SW 1271 (cell line): ENCODE measurements at places on chromosomes 6 and 20.
A peak's percentile ranks its signal among the peaks of the same experiment; 100 is the strongest.

DNA sequence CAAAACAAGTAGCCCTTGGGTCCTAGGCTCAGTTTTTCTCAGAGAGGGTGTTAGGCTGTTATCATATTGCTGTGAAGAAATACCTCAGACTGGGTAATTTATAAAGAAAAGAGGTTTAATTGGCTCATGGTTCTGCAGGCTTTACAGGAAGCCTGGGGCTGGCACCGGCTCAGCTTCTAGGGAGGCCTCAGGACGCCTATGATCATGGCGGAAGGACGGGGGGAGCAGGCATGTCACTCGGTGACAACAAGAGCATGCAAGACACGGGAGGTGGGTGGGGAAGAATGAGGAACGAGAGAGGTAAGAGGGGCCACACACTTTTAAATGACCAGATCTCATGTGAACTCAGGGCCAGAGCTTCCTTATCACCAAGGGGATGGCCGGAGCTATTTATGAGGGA, 26.9 kb downstream of the CDH26 start:
- DNase-seq, result no peak

- DNase-seq, result peak; percentile 18
Observed at GRCh38 chr6:132188556-132189264, 212.6 kb downstream of the MOXD1 start.

DNA sequence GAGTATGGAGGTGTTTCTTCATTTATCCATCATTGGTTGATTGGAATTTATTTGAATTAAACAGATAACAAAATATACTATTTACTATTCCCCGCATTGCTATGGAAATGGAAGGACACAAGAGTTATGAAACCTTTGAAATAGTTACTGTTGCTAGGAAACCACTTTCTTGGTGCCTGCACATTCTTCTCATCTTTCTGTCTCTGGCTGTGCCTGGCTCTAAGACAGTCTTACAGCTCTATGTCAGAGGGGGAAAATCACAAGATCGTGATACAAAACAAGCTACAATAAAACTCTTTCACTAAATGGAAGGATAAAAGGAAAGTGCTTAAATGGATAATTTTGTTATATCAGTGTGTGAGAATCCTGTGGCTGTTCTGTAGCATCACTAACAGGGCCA, 453.0 kb downstream of the LMBRD1 start:
- DNase-seq, result no peak

- DNase-seq, result no peak
Observed at GRCh38 chr6:28772480-28773381, 151.1 kb downstream of the TRIM27 start.

DNA sequence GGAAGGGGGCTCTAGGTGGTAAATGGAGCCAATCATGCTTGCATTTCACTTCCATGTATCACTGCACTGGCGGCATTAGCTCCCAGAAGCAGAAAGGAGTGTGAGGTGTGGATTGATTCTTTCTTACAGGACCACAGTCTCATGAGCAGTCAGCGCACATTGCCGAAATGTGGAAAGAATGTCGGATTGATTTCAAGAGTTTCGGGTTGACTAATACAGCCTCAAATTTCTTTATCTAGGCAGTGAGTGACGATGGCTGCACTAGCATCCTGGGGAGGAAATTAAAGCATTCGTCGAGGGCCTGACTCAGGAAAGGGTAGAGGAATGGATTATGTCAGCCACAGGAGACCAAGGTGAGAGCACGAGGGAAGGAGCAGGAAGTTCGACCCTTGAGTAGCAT, 222.8 kb upstream of the CDYL start:
- no peak for DNase-seq

GRCh38 chr6:35669451-35670045, 19.2 kb downstream of the FKBP5 start:
- DNase-seq, result no peak

DNA sequence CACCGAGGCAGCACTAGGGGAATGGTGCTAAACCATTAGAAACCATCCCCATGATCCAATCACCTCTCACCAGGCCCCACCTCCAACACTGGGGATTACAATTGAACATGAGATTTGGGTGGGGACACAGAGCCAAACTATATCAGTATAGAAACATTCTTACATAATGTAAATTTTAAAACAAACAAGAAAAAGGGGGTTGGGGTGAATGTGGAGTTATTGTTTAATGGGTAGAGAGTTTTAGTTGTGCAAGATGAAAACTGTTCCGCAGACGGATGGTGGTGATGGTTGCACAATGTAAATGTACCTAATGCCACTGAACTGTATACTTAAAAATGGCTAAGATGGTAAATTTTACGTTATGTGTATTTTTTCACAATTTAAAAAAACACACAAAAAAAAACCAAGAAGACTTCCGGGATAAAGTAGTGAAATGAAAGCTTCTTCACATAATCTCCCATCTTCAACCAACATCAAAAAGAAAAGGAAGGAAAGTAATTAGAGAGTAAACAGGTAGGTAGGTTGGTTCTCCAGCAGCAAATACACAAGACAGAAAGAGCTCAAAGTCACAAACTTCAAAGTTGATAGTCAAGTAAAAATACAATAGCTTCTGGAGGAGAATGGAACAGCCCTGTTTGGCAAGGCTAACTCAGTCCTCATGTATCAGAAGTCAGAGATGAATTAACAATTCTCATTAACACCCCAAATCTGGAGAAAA, 16.3 kb downstream of the RARS2 start:
- DNase-seq, result no peak

DNA sequence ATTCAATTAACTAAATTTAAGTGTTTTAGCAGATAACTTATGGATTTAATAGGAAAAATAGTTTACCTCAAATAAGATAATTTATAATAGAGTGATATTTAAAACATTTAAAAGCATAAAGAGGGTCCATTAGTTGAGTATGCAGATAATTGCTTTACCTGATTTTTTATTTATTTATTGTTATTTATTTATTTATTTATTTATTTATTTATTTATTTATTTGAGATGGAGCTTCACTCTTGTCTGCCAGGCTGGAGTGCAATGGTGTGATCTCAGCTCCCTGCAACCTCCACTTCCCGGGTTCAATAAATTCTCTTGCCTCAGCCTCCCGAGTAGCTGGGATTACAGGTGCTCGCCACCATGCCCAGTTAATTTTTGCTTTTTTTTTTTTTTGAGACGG, 982.9 kb downstream of the TFAP2A start:
- DNase-seq, result no peak

DNA sequence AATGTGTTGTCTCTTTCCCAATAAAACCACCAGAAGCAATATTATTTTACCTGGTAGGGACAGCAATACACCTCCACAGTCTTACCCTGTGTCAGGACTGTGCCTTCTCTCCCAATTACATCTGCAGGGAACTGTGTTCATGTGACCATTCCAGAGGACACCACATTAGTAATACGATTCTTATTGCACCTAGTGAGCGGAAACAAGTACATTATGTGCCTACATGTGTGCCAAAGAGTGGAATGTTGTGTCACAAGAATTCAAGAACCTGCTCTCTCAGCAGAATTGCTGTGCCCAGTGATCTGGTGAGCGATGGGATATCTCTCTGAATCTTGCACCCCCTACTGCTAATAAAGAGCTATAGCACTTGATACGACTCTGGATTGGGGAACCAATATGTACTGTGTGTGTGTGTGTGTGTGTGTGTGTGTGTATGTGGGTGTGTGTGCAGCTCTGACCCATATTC, 57.4 kb upstream of the FOXC1 start:
- DNase-seq, result no peak

- DNase-seq, result peak; percentile 71
Observed at GRCh38 chr20:33933469-33933909, 60.2 kb upstream of the RALY start.

DNA sequence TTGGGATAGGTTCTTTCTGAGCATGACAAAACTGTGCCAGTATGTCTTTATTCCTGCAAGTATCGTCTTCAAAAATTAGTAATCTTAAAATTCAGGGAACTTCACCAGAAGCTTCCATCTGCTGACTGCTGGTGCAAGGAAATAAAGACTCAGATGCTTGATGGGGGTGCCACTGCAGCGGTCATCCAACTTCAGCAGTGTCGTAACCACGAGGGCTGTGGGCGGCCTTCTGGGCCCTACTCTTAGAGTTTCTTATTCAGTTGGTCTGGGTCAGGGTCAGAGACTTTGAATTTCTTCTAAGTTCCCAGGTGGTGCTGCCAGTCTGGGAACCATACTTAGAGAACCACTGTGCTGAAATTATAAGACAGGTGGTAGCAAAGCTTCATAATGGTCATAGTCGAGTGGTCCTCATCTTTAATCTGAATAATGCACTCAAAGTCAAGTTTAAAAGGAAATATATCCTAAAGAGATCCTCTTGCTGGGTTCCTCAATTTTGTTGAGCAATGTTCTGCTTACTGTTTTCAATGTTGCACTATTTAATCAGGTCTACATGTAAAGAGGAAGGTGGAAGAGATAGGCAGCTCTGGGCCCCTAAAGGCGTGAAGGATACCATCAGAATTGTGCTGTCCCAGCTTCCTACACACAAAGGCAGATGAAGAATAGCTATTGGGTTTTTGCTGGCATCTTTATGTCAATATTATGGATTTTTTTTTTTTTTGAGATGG, 165.4 kb upstream of the GMDS start:
- no peak for DNase-seq

DNA sequence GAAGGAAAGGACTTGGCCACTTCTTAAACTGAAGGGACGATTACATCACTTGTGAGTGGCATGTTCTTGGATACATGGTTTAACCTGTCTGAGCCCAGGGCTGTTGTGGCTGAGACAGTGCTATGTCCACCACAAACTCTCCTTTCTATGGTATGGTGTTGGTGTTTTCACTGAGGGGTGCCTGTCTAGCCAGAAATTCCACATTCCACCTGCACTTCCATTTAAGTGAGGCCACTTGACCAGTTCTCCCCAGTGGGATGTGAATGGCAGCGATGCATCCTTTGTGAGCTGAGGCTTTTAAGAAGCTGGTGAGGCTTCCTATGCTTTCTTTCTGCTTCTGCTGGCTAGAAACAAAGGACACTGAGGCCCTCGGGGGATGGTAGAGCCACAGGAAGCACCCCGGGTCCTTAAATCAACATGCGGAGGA, 151.4 kb upstream of the CHD6 start:
- DNase-seq, result no peak

DNA sequence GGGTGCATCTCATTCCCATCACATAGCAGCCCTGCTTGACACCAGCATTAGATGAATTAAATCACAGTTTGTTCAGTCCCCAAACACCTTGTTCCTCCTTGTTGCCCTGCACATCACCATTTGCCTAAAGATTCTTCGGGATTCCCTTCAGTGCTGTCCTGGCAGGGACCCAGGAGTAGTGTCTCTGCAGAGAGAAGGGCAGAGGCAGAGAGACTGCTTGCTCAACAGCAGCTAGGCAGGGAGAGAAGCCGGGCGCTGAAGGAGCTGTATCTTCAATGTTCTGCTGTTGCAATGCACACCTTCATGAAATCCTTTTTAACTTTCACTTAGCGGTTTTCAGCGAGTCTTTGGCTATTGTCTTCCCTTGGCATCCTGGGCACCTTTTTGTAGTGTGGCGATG, 362.9 kb downstream of the FARS2 start:
- no peak for DNase-seq

DNA sequence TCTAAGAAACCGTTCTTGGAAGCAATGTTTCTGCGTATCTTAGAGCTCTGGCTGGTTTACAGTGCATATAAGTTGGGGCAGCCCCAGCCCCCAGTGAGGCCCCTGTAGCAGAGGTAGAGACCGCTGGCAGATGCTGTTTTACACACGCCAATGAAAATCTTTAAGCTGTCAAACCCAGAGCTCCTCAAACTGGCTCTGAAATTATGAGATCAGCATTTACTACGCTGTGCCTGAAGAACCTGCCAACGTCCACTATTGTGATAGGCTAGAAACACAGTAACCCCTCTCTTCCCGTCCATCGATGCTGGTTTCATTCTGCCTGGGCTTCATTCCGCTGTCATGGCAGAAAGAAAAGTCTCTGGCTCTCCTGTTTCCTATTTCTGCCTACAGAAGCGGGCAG, 160.6 kb downstream of the SMOC2 start:
- DNase-seq, result no peak

GRCh38 chr6:2817903-2818443, 23.7 kb downstream of the SERPINB1 start:
- peak; percentile 73 for DNase-seq

DNA sequence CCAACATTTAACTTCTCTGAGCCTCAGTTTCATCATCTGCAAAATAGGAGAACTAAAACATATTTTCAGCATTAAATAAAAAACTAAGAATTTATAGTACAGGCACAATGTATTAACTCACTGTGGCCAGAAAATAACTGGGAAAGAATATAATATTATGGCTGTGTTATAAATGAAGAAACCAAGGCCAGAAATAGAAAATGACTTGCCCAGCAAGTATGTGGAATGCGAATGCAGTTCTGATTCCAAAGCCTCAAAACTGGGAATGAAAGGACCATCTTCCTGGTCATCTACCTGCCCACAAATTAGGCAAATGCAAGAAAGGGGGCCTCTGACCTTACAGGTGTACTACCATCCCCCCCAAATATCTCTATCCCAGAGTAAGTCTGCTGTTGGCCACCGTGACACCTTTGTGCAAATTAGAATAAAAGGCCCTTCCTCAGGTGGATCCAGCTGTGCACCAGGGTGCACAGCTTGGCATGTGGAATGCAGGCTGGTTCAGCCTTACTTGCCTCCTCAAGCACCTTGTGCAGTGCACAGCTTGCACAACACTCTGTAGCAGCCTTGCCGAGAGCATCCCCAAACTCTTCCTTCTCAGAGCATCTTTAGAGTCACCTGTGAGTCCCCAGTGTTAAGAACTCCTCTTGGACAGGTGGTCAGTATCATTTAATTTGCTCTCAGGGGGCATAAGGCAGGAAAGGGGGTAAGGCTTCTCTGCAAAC, 4.4 kb downstream of the SLC13A3 start:
- DNase-seq, result no peak

DNA sequence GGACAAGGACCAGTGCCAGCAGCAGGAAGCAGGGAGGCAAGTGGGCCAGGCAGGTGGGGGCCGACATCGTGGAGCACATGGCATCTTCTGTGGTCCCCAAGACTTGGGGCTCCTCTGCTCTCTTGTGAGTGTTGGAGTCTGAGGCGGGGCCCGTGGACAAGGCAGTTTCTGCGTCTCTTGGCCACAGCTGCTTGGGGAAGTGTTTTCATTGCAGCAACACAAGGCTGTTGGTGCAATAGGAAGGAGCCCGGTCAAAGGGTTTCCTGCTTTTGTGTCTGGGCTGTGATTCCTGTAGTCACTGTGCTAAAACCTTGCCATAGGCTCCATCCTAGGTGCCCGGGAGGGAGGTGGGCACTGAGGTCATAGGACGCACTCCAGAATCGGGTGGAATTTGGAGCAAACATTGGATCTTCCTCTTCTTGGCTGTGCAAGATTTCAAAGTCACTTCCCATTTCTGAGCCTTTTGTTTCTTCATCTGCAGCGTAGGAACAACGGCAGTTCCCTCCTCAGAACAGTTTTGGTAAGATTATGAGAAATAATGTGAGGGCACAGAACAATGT, at the start of gene SIRPB2:
TSS of gene SIRPB2 (minus strand) at position 140 of the 560 bp plus-strand sequence. CDS start at position 79, 61 bp downstream.
- no peak for DNase-seq
